ENCODE measurements at places on chromosomes 1 and 21. TPM values are rescaled to one million over a fixed set of nuclear protein-coding genes. Genes with fewer than 3 reads are reported as not detected.

Gene TRIM45
- 2.4 TPM for total RNA-seq

Gene ANXA9
- total RNA-seq: 0.05 TPM

Gene DNAJC6
- 2.0 TPM for total RNA-seq

Gene PRDM16
- total RNA-seq: 1.5 TPM

Gene CACNA1S
- not detected for total RNA-seq
